ENCODE measurements at places on chromosomes 5 and 9.

DNA sequence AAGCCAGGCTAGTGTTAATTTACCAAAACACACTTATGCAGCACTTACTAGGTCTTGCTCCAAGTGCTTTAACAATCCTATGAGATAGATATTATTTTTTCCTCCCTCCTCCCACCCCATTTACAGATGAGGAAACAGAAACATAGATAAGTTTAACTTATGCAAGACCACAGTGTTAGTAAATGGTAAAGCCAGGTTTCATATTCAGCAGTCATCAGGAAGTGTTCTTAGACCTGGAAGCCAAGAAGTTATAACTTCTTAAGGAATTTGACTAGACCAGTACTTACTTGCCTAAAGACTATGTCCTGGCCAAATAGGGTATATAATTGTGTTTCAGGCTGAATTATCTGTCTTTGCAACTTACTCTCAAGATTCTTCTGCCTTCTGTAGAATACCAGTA lies 15.9 kb downstream of the ABHD17B start:
- DNase-seq = no peak

DNA sequence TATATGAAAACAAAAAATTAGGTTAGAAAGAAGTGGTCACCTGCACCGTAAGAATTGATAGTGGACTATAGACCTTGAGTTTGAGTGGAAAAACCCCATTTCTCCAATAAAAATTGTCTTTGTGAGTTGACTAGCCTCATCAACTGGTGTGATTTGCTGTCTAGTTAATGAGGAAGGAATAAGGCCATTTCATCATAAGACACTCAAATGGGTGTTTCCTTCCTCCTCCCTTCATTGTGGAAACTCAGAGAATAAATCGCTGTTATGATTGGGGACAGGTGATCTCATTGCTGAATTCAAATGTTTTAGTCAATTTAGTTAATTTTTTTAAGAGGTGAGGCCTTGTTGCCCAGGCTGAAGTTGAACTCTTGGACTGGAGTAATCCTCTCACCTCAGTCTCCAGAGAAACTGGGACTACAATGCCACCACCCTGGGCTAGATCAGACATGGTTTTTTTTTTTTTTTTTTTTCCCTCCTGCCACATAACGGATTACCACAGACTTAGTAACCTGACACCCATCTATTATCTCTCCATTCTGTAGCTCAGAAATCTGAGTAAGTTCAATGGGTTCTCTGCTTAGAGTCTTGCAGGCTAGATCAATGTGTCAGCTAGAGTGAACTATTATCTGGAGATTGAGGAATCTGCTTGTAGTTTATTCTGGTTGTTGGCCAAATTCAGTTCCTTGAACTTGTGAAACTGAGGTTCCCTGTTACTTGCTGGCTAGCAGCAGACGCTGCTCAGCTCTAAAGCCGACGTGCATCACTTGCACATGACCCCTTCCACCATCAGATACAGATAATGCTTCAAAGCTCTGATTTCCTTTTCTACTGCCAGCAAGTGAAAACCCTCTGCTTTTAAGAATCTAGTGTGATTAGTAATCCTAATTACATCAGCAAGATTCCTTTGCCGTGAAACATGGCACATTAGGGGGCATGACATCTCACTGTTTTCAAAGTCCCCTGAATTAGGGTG lies 663.8 kb upstream of the CDH9 start:
- DNase-seq = peak; percentile 86

DNA sequence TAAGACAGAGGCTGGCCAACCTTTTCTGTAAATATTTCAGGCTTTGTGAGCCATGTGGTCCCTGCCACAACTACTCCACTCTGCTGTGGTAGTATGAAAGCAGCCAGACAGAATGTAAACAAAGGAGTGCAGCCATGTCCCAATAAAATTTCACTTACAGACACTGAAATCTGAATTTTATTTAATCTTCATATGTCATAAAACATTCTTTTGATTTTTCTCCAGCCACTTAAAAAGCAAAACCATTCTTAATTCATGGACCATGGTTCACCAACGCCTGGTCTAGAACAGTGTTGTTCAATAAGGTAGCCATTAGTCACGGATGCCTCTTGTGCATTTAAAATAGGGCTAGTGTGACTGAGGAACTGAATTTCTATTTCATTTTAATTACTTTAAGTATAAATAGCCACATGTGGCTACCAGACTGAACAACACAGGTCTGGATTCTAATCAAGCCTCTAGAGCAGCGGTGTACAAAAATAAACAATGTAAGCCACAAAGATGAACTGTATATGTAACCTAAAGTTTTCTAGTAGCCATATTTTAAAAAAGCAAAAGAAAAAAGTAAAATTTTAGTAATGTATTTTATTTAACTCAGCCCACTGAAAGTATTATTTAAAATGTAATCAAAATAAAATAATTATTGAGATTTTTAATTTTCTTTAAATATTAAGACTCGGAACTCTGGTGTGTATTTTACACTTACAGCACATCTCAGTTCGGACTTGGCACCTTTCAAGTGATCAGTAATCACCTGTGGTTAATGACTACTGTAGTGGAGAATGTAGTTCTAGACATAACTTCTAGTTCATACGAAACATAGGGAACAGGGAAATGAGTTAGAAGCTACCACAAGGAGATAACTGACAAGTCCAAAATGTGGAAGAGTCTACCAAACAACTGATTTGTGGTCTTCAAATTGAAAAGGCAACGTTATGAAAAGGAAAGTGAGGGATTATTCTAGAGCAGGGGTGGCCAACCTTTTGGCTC lies 14.3 kb downstream of the GEMIN5 start:
- DNase-seq = peak; percentile 39

GRCh38 chr9:98391406-98391805 lies 136.0 kb upstream of the TBC1D2 start:
- DNase-seq = no peak

DNA sequence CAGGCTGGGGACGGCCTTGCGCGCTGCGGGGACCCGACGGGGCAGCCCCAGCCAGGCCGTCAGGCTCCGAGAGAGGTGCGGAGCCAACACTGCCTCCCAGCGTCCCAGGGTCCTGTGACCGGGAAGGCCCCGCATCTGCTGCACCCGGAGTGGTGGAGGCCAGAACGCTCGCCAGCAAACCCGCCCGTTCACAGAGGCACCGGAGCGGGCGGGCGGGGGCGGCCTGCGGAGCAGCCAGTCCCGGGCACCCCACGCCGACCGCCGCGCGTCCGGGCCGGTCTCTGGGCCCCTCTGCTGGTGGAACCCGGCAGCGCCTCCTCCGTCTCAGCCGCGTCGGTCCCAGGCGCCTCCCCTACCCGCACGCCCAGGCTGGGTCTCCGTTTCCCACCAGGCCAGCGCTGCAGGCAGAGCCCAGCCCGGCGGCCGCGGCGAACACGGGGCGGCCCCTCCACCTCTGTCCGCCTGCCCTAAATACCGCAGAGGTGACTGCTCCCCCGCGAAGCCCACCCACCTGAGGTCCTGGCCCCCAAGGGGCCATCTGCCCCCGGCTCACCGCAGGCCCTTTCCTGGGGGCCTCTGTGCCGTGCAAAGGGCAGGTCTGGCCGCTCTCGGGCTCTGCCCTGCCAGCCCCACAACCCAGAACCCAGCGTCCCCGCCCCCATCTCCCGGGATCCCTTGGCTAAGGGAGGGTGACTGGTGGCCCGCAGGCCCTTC lies 15.9 kb downstream of the EXD3 start:
- peak; percentile 53 for DNase-seq

GRCh38 chr5:116479776-116480675 lies 94.6 kb downstream of the SEMA6A start:
- DNase-seq = peak; percentile 31

DNA sequence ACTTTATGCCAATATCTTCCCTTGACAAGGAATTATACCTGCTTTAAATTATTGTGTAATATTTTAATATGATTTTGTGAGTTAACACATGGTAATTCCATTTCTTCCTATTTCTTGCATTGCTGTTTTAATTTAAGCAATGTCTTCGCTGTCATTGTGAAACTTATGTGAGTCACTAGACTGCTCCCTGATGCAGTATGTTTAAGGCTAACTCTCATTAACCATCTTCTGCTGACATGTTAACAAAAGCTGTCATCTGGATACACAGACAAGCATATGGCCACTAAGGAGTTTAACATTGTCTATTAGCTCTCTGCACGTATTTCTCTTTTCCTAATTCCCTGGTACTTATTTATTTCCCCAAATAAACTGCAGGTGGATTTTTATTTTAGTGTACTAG lies 980.8 kb upstream of the CTNND2 start:
- DNase-seq = no peak

DNA sequence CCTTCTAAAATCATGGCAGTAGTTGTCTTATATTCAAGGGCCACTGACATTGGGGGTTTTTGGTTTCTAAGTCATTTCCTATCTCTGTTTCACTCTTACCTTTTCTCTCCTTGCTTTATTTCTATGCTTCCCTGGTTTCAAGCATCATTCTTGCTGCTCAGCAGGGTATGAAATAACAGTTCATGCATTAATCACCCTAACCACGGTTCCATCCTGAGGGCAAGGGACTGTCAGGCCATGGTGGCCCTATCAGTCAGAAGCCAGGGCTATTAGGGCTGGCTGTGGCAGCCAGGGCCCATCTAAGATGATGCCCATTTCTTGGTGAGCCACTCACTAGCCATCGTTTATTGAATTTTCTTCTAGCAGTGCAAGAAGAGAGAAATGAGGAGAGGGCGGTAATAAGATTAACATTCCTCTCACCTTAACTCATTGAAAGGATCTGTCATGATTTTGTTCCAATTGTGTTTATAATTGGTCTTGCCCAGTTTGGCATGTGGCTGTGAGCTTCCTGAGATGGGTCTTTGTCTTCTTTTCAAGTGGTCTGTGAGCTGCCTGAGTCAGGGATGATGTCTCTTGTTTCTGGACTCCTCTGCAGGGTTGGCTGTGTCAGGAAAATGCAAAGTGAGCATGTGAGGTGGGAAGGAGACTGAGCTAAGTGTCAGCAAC lies 45.2 kb downstream of the CYSTM1 start:
- peak; percentile 75 for DNase-seq

GRCh38 chr5:180689071-180689694 lies 39.8 kb upstream of the FLT4 start:
- peak; percentile 27 for DNase-seq

DNA sequence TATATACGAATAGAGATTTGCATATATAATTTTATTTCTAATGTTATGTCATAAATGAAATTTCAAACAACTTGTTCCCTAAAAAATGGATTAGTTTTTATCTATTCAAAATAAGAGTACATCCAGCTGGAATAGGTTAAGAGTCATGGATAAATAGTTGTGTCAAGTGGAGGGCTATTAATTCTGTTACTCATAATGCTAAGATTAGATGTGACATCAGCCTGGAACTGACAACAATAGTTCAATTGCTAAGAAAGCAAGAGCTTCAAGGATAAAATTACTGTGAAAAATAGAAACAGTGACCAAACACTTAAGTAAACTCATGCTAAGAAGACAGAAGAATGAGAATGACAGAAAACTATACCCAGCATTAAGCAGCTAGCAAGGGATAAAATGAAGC lies 92.2 kb upstream of the CDH9 start:
- peak; percentile 69 for DNase-seq

DNA sequence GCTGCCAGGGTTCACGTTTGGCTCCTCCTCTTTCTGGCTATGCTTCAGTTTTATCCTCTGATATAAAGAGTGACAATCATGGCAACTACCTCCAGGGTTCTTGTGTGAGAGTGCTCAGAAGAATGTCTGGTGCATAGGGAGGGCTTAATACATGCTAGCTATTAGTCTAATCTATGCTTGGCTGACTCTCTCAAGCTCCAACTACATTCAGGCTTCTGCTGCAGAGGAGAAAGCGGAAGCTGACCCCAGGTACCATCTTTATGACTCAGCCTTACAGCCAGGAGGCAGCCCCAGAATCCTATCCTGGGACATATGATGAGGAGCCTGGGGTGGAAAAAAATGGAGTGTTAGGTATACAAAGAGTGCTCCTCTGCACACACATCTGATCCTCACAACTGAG lies 32.1 kb upstream of the RASGRF2 start:
- DNase-seq = no peak

GRCh38 chr5:154214371-154215106 lies 24.0 kb downstream of the GALNT10 start:
- DNase-seq = peak; percentile 86

- DNase-seq = no peak
These were observed 27.6 kb upstream of the TEX48 start for GRCh38 chr9:114709636-114710035.

DNA sequence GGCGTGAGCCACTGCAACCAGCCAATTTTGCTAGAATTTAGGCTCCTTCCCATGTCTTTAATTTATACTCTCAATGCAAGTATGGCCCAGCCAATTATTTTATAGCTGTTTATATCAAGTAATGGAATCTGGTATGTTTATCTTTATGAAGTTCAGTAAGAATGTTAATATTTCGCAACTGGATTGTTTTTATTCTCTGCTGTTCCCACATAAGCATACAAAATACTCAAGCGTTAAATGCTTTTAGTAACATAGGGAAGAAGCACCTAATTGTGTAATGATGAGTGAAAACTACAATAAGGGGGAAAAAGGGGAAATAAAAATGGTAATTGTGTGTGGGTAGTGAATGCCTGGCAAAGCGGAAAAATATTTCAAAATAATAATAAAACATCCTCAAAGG lies 21.3 kb downstream of the PWWP2A start:
- peak; percentile 21 for DNase-seq

DNA sequence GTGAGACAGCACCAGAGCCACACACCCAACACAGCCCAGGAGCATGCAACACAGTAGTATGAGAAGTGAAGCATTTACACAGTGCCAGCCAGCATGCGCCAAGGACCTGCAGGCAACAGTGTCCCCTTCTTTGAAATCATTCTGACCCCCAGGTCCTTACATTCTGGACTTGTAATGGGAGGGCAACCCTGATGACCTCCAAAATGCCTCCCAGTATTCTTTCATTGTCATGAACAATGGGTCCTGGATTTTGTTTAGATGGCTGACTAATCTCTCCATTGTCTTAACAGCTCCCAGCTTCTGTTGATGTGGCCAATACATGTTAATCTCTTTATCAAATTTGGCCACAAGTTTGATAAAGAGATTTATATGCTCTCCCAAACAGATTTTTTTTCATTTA lies 417.1 kb downstream of the DMRTA1 start:
- DNase-seq = no peak

- DNase-seq = no peak
These were observed 33.9 kb upstream of the AOPEP start for GRCh38 chr9:94692601-94693000.

- DNase-seq = no peak
These were observed 774.7 kb upstream of the EDIL3 start for GRCh38 chr5:85159395-85159794.

- peak; percentile 39 for DNase-seq
These were observed 15.9 kb upstream of the SYNPO start for GRCh38 chr5:150624334-150625163.

- DNase-seq = no peak
These were observed 29.9 kb downstream of the MAT2B start for GRCh38 chr5:163535290-163535689.

DNA sequence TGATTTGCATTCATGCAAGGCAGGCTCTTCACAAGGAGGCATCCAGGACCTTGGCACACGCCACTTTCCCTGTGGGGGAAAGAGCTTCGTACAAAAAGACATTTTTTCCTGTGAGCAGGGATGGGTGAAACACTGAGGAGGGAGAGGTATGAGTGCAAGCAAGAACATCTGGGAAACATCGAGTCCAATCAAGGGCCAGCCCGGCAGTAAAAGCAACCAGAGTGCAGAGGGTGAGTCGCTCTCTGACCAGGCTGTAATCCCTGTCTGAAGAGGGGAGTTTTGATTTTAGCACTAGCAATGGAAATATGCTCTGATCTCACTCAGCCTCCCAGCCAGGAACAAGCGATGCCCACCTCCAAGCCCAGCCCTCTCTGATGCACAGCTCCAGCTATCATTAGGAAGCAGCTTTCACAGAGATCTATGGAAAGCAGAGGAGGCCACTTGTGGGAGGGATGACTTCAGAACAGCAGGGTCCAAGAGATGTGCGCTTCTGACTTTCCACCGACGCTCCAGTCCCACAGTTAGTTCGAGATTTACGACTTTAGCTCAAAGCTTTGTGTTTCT lies 211.0 kb upstream of the ADAMTS16 start:
- no peak for DNase-seq
